ENCODE measurements at places on chromosomes 2 and 18.

DNA sequence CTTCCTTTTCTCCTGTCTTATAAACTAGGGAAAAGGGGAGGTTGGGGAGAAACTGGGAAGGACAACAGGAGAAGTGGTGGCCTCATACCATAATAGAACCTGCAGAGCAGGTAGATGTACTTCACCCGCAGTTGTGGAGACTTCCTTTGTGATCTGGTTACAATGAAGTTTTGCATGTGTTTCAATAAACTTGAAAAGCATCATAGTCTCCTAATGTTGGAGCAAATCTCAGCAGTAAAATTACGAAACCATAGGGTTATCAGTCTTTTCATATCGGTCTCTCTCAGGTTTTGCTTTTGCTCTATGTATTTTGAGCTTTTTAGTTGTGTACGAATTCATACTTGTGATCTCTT lies 30.5 kb downstream of the ANO7 start:
- no peak for DNase-seq

DNA sequence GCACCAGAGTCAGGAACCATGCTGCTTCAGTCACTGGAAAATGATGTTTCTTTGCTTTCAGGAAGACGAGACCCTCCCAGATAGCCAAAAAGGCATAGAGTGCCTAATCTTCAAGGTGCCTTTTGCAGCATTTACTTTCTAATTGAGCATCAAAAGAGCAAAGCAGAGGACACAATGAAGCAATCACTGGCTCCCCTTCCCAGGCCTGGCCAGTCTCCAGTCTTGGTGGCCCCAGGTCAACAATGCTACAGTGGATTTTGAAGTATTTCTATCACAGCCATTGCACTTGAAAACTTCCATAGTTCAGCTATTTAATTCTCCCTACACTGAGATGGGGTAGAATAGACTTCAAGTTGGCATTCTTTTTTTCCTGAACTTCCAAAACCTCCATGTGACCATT lies 15.4 kb downstream of the ZBTB7C start:
- DNase-seq, result no peak

DNA sequence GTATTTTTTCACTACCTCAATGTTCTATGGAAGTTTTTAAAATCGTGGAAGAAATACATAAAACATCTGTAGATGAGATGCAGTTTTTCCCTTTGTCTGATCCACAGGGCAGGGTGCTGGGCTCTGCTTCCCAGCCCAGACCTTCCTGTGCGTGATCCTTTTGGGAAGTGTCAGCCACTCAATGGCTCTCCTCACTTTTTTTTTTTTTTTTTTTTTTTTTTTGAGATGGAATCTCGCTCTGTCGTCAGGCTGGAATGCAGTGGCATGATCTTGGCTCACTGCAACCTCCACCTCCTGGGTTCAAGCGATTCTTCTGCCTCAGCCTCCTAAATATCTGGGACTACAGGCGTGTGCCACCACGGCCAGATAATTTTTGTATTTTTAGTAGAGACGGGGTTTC lies 32.8 kb downstream of the SOWAHC start:
- no peak for DNase-seq

DNA sequence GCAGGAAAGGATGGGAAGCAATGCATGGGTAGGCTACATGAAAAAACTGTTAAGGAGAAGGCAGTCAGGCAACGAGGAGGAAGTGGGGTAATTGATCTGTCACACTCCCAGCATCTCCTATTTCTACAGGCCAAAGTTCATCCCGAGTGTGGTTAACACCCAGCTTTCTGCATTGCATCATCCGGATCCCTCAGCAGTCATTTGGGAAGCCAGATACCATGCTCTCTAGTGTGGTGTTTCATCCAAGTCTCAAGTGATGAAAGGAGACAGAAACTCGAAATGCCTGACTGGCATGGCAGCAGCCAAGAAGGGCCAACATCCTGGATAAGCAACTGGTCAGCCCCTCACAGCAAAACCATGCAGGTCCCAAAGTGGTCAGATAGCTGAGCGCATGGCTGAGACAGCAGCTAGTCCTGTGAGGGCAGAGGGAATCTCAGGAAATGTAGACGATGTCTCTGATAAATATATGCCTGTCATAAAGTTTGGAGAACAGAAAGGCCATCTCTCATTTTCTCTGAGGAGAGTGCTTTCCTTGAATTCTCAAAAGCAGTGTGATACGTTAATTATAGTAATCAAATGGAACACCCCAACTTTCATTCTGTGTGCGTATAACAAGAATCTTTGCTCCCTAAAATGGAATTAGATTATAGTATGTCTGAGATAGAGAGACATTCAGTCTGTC lies 24.8 kb upstream of the HNRNPA3 start:
- no peak for DNase-seq

DNA sequence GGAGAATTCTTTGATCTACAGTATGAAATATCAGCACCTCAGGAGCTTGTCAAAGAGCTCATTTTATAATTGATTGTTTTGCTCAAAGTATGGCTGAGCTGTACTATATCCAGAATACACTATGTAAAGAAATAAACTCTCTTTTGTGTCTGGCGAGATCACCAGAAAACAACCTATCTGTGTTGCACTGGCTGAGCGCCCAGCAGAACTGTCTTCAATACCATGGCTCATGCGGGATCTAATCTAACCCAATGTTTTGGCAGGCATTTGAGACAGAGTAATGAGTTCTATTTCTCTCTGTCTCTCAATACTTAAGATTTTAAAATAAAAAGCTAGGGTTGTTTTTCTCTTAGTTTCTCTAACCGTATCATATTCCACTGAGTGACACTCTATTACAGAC lies 192.4 kb downstream of the L3MBTL4 start:
- no peak for DNase-seq
